ENCODE measurements at places on chromosomes 12 and 14.

DNA sequence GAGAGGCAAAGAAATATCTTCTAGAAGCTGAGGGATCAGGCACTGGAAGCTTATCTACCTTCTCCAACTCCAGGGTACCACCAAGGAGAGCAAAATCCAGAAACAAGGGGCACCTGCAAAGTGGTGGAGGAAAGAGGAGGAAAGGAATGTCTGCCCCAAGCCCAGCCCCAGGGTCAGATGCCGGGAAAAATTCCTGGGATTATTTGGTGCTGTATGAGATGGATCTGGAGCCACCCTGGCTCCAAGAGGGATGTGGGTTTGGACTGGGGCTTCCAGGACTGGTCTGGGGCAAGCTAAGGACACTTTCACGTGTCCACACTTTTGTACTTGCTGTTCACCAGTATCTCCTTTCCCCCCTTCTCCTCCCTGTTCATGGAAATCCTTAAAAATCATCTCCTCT is 69.8 kb downstream of the DPF3 start:
- DNase-seq: no peak

GRCh38 chr14:52259434-52259833 is 8.1 kb upstream of the PTGDR start:
- no peak for DNase-seq

- no peak for DNase-seq
Measured at GRCh38 chr14:54129850-54130640, 173.4 kb upstream of the BMP4 start.

DNA sequence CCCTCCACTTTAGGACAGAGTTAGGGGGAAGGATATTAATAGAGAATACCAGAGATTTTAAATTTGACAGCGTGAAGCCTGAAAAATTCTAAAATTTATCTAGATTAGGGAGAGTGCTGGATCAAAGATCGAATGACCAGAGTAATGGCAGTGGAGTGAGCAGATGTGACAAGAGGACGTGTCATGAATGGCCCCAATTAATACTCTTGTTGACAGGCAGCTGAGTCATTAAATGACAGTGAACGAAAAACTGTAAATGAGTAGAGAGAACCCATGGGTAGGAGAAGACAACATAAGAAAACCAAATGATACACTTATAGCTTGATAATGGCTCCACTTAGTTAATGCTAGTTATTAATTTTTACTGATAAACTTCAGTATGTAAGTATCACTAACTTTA is 73.9 kb upstream of the PLEKHA5 start:
- DNase-seq: no peak

GRCh38 chr12:101969-102878 is 35.7 kb downstream of the IQSEC3 start:
- DNase-seq: no peak

GRCh38 chr14:82046512-82047226 is 513.0 kb upstream of the SEL1L start:
- DNase-seq: no peak

DNA sequence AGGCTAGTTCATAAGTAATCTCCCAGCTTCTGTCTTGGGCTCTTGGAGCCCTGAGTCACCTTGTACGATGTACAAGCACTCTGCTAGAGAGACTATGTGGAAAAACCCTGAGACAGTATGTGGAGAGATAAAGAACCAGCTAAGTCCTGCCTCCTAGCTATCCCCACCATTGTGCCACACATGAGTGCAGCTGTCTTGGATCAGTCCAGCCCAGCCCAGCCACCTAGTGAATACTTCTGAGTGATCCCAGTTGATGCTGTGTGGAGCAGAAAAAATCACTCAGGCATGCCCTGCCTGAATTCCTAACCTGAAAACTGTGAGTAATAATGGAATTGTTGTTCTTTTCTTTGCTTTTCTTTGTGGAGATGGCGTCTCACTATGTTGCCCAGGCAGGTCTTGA is 5.1 kb upstream of the SERPINA6 start:
- no peak for DNase-seq

Measured in activated CD4-positive, alpha-beta T cell treated with anti-CD3 and anti-CD28 coated beads, Interleukin-2, amount 50 U/mL, for 24 hours (primary cell).